ENCODE measurements at places on chromosomes 1 and 21.
A peak's percentile ranks its signal among the peaks of the same experiment; 100 is the strongest.

- no peak for DNase-seq
Observed at GRCh38 chr1:199804526-199804925, 223.0 kb upstream of the NR5A2 start.

DNA sequence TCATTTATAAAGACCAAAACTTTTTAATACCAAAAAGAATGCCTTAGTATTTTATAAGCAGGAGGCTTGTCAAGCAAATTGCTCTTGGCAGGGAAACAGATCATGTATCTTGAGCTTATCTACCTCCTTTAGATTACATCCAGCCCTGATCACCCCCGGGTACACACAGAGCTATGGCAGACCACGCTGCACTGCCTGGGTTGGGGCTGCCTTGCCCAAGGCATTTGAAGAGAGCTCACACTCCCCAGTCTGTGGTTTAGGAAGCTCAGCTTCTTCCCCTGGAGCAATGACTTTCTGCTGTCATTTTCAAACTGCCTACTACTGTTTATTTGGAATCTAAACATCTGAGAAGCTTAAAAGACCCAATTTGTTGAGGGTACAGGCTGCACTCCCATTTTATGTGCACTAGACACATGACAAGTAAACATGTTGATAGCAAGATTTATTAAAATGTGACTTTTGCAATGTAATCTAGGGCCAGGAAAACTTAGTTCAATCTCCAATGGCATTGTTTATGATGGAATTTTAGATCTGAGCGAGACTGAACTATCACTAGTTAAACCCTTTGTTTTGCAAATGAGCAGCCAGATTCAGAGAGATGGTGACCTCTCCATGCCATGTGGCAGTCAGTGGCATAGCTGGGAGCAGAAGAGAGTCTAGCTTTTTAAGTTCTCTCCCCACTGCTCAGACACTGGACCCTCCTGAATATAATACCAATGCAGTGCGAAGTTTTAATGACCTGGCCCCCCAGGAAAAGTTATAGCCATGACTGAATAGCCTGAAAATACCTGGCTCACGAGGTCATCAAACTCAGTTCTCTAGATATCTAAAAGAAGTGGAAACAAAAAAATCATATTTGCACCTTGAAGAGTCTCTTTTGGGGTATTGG, 214.9 kb downstream of the HLX start:
- no peak for DNase-seq

DNA sequence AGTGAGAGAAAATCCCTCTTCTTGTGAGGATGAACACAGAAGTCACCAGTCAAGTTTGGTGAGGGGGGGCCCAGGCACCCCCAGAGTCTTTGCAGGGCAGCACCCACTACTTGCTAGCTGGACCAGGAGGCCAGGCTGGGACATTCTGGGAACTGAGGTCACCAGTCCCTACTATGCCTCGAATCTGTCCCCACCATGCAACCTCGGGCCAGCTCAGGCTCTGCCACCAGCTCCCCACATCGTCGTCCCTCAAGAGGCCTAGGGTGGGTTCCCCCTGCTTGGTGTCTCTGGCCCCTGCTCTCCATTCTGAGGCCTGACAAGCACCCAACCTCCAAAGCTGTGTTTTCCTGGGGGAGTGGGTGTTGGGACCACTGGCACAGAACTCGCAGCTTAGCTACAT, 22.2 kb upstream of the ZNF678 start:
- DNase-seq = no peak

- DNase-seq = peak; percentile 24
Observed at GRCh38 chr1:169044971-169045370, 61.5 kb upstream of the ATP1B1 start.

- no peak for DNase-seq
Observed at GRCh38 chr1:27650171-27650538, 15.2 kb upstream of the FGR start.

Data from suppressor macrophage treated with lipopolysaccharide for 4 hours (primary cell).